ENCODE measurements at places on chromosomes 13 and 19.
A peak's percentile ranks its signal among the peaks of the same experiment; 100 is the strongest.

DNA sequence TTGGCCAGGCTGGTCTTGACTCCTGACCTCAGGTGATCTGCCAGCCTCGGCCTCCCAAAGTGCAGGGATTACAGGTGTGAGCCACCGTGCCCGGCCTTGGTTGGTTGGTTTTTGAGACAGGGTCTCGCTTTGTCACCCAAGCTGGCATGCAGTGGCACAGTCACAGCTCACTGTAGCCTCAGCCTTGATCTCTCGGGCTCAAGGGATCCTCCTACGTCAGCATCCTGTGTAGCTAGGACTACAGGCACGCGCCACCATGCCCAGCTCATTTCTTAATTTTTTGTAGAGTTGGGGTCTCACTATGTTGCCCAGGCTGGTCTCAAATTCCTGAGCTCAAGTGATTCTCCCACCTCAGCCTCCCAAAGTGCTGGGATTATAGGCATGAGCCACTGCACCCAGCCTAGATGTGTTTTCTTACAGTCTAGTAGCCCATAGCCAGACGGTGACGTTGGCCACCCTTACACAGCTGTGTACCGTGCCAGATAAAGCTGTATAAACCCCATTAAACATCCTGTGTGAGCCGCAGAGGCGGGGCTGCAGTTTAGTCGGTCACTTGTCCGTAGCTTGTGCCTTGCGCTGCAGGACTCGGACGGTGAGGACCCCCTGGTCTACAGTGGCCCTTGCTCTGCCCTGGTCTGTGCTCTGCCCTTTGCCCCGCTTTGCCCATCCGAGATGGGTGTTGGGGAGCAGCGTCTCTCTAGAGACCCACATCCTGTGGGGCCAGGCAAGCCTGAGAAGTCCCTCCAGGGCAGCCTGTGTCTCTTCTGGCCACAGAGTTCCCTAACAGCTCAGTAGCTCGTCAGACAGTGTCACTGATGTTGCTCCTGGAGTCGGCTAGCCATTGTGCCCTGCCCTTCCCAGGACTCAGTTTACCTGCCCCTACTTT is 9.8 kb downstream of the IRF3 start:
- H3K36me3 ChIP-seq: peaks cover 20% of the 10 kb centered on the region
- no peak for DNase-seq

GRCh38 chr19:33152176-33152575 is 20.3 kb downstream of the WDR88 start:
- H3K36me3 ChIP-seq: no peaks in the 10 kb centered on the region
- H3K4me1 ChIP-seq: no peaks in the 10 kb centered on the region
- peaks cover 7% of the 10 kb centered on the region for H3K27me3 ChIP-seq
- no peak overlapping the region for H3K27ac ChIP-seq

DNA sequence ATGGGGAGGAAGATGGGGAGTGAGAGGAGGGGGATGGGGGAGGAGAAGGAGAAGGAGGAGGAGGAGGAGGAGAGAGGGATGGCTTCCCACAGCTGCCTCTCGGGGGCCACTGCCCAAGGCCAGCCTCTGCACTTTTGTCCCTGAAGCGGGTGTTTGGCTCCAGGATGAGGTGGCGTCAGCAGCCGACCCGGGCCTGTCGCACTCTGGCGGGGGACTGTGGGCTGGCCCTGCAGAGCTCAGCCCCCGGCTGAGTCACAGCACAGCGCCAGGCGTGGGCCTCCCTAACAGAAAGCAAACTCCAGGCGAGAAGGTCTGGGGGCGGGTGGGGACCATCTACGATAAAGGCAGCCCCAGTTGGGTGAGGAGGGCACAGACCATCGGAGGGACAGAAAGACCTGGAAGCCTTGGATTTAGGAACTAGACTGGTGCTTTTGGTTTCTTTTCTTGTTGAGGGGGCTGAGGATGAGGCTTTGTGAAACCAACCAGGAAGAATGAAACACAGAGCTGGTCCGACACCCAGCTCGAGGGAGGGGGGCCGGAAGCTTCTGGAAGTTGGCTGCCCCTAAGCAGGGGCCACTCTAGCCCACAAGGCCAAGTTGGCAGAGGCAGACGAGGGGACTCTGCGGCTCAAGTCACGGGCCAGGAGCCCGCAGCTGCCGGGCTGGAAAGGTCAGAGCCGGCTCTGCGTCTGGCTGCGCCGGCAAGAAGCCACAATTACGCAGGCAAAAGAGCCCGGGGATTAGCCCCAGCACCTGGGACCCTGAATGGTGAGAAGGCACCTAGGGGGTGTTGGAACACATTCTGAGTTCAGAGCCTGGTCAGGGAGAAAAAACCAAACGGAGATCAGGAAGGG is 18.2 kb downstream of the LSM4 start:
- peak; percentile 76 for DNase-seq
- peaks cover 33% of the 10 kb centered on the region for H3K4me1 ChIP-seq
- H3K27me3 ChIP-seq: no peaks in the 10 kb centered on the region
- H3K27ac ChIP-seq: peak overlapping the region; percentile 96
- peaks cover 1% of the 10 kb centered on the region for H3K36me3 ChIP-seq

GRCh38 chr19:3690551-3691371 is 9.5 kb downstream of the PIP5K1C start:
- no peak overlapping the region for H3K27ac ChIP-seq
- H3K36me3 ChIP-seq: peaks cover 3% of the 10 kb centered on the region
- H3K27me3 ChIP-seq: no peaks in the 10 kb centered on the region
- peaks cover 18% of the 10 kb centered on the region for H3K4me1 ChIP-seq

- H3K36me3 ChIP-seq: no peaks in the 10 kb centered on the region
- H3K4me1 ChIP-seq: peaks cover 25% of the 10 kb centered on the region
- no peak for DNase-seq
- peak overlapping the region; percentile 70 for H3K27ac ChIP-seq
- H3K27me3 ChIP-seq: no peaks in the 10 kb centered on the region
- H3K4me3 ChIP-seq: peak overlapping the region; percentile 96
These were observed 625 bp downstream of the ZNF709 start for GRCh38 chr19:12484011-12484370.

GRCh38 chr19:49327878-49328544 is 3.0 kb upstream of the SLC6A16 start:
- peaks cover 28% of the 10 kb centered on the region for H3K36me3 ChIP-seq
- no peaks in the 10 kb centered on the region for H3K27me3 ChIP-seq
- peaks cover 59% of the 10 kb centered on the region for H3K4me1 ChIP-seq
- H3K4me3 ChIP-seq: peak overlapping the region; percentile 81

GRCh38 chr19:4584670-4585460 is 25.4 kb upstream of the SEMA6B start:
- H3K36me3 ChIP-seq: no peaks in the 10 kb centered on the region
- H3K27me3 ChIP-seq: peaks cover 27% of the 10 kb centered on the region
- H3K4me3 ChIP-seq: no peak overlapping the region
- no peak for DNase-seq
- H3K4me1 ChIP-seq: peaks cover 9% of the 10 kb centered on the region

DNA sequence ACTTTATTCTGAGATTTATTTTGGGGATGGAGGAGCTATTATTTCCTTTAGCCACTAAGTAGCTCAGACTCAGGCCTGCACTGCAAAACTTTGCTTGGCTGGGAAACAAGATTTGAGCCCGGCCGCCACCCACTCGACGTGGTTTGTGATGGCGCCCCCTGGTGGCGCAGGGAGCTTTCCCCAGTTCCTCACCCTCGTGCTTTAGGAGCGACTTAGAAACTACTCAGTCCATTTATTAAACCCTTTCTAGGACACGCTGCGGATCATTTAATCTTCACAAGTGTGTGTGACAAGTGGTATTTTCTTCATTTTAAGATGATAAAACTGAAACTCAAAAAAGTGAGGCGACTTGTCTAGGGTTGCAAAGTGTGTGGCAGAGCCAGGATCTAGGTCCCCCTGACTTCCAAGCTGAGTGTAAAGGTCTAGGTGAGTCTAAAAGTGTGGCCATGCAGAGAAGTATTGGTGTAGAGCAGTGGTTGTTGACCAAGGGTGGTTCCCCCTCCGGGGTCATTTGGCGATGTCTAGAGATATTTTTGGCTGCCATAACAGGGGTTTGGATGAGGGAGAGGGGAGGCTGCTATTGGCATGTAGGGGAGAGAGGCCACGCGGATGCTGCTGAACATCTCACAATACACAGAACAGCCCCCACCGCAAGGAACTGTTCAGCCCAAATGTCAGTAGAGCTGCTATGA is 2.2 kb downstream of the CXCL17 start:
- no peak overlapping the region for H3K4me3 ChIP-seq
- H3K36me3 ChIP-seq: no peaks in the 10 kb centered on the region
- peak; percentile 77 for DNase-seq
- H3K27me3 ChIP-seq: peaks cover 4% of the 10 kb centered on the region
- H3K4me1 ChIP-seq: peaks cover 9% of the 10 kb centered on the region
- no peak overlapping the region for H3K27ac ChIP-seq

- no peaks in the 10 kb centered on the region for H3K36me3 ChIP-seq
- H3K27ac ChIP-seq: no peak overlapping the region
- no peaks in the 10 kb centered on the region for H3K27me3 ChIP-seq
- H3K4me3 ChIP-seq: no peak overlapping the region
- no peak for DNase-seq
- peaks cover 6% of the 10 kb centered on the region for H3K4me1 ChIP-seq
These were observed 398.8 kb downstream of the DLEU7 start for GRCh38 chr13:50444726-50445125.

- H3K36me3 ChIP-seq: peaks cover 8% of the 10 kb centered on the region
- no peak overlapping the region for H3K27ac ChIP-seq
- H3K4me3 ChIP-seq: no peak overlapping the region
- no peak for DNase-seq
- no peaks in the 10 kb centered on the region for H3K27me3 ChIP-seq
- H3K4me1 ChIP-seq: peaks cover 7% of the 10 kb centered on the region
These were observed 9.2 kb upstream of the CLIP3 start for GRCh38 chr19:36041831-36042230.

DNA sequence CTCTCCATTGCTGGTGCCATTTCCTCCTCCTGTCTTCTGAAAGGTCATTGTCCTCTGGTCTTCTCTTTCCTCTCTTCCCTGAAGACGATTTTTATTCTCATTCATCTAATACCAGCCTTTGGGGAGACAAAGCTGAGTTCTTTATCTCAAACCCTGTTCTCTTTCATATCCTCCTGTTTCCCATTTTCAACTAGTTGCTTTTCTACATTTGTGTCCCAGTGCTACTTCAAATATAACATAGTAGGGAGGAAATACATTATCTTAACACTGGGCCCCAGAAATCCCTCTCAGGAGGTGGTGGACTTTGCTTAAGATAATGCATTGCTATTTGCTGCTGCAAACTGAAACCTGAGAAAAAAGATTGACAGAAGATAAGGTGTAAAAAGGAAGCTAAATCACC is 159.1 kb downstream of the HS6ST3 start:
- no peaks in the 10 kb centered on the region for H3K36me3 ChIP-seq
- H3K27ac ChIP-seq: no peak overlapping the region
- no peaks in the 10 kb centered on the region for H3K4me1 ChIP-seq
- DNase-seq: no peak

GRCh38 chr13:21657538-21657937 is 13.3 kb upstream of the FGF9 start:
- no peak overlapping the region for H3K4me3 ChIP-seq
- no peak for DNase-seq
- H3K4me1 ChIP-seq: no peaks in the 10 kb centered on the region
- no peak overlapping the region for H3K27ac ChIP-seq

DNA sequence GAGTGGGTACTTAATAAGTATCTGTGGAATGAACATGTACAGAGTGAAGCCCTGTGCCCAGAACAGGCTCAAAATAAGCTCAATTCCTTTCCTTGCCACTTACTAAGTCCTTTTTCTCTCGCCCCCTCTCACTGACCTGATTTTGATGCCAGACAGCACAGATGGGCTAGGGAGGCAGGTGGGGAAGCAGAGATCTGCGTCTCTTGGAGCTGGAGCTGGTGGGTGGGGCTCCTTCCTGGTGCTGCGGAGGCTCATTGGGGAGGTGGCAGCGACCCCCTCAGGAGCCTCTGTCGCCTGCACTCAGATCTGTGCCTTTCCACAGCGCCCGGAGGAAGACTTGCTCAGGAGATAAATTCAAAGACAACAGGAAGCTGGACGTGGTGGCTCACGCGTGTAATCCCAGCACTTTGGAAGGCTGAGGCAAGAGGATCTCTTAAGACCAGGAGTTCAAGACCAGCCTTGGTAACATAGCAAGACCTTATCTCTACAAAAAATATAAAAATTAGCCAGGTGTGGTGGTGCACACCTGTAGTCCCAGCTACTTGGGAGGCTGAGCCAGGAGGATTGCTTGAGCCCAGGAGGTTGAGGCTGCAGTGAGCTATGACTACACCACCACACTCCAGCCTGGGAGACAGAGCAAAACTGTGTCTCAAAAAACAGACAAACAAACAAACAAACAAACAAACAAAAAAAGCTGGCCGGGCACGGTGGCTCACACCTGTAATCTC is 14.6 kb downstream of the AKT2 start:
- peaks cover 26% of the 10 kb centered on the region for H3K36me3 ChIP-seq
- H3K27ac ChIP-seq: peak overlapping the region; percentile 17
- no peak for DNase-seq
- no peak overlapping the region for H3K4me3 ChIP-seq

- DNase-seq: no peak
- no peak overlapping the region for H3K4me3 ChIP-seq
- no peaks in the 10 kb centered on the region for H3K27me3 ChIP-seq
- no peak overlapping the region for H3K27ac ChIP-seq
These were observed 18.3 kb downstream of the ZNF611 start for GRCh38 chr19:52716522-52716921.

DNA sequence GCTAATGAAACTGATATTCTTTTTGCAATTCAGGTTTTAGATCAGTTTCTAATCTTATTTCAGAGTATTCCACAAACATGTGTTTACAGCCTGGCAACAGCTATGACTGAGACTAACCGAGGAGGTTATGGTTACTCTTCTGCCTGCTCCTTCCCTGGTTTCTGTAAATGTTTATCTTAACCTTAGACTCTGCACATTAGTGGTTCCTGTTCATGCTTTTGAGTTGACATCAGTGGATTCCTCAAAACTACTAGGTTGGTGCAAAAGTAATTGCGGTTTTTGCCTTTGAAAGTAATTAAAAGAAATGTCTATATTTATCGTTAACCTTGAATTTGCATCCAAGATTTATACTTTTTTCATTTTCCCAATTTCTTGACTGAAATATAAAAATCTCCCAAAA is 237.0 kb upstream of the TSHZ3 start:
- H3K4me1 ChIP-seq: no peaks in the 10 kb centered on the region
- no peaks in the 10 kb centered on the region for H3K27me3 ChIP-seq
- no peak for DNase-seq
- no peaks in the 10 kb centered on the region for H3K36me3 ChIP-seq
- no peak overlapping the region for H3K4me3 ChIP-seq
- H3K27ac ChIP-seq: no peak overlapping the region

DNA sequence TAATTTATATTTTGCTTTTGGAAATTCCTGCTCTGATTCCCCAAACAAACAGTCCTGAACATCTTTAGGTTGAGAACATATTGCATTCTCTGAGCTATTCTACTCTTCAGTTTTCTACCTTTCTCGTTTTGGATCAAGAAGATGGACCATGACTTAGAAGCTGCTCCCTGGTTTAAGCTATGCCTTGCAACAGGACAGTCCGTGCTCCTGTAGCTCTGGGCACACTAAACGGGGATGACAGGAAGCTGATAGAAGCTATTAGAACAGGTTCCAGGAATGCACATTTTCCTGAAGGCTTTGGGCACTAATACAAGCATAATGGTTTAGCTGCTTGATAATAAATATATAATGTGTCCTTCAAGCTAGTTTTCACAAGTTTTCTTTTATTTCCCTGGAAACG is 385.2 kb downstream of the HS6ST3 start:
- no peak overlapping the region for H3K4me3 ChIP-seq
- H3K27me3 ChIP-seq: no peaks in the 10 kb centered on the region
- H3K36me3 ChIP-seq: no peaks in the 10 kb centered on the region
- no peak for DNase-seq
